Hepatic stellate cell (primary cell): ENCODE measurements at places on chromosomes 3 and 15.

DNA sequence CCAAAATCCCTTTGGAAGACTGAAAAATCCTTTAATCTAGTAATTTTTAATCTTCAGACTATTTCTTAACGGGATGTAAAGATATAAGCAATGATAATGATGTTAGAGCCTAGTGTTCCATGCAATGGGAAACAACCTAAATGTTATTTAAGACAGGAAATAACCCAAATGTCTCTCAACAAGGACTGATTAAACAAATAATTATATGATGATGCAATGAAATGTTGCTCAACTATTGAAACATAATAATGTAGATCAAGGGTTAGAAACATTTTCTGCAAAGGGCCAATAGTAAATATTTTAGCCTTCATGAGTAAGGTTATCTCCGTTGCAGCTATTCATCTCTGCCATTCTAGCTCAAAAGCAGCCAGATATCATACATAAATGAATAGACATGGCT lies 275.4 kb downstream of the NEK10 start:
- DNase-seq = no peak

DNA sequence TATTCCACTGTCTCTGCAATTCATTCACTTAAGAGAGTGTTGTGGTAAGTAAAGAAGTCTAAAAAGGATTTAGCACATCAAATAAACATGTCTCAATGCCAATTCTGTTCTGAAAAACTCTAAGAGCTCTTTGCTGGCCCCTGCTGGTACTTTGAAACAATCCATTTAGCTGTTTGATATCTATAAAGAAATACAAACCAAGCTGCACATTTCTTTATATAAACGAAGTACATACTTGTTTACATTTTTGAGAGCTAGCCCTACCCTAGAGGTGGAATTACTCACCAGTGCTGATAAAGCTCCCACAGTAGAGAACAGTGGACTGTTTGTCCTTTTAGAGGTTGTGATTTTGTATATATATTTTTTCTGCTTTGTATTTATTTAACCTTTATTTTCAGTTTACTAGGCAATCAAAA lies 75.5 kb downstream of the NEDD4 start:
- DNase-seq = peak; percentile 56

- DNase-seq = no peak
Measured at GRCh38 chr15:26113296-26113695, 250.2 kb upstream of the ATP10A start.

GRCh38 chr15:45225506-45226273 lies 26.3 kb upstream of the SLC28A2 start:
- no peak for DNase-seq

DNA sequence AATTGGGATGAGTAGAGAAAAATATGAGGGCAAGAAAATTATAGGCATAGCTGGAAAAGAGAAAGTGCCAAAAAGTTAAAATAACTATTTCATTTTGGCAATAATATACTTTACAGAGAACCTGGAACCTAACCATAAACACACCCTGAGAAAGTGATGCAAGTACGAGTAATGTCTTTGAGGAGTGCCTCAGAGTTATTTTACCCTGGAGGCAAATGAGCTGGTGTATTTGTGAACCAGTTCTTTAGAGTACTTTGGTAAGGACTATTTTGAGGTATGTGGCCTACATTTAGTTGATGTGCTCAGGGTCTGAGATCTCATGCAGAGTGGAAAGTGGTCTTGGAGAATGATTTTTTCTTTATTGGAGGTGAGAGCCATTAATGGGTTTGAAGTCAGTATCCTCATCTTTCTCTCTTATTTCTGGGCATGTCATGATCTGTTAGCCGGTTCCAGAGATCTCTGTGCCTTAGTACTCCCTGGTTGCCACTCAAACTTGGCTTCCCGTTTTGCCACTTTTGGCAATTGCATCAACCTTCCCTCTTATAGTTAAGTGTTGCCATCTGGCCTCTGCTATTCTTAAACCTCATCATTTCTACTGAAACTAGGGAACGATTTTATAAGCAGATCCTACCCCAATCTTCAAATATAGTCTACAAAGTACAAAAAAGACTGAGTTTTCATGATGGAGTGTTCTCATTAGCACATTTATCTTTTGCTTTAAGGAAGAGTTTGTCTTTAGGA lies 145.7 kb downstream of the EPHA6 start:
- no peak for DNase-seq

- DNase-seq = no peak
Measured at GRCh38 chr15:31733424-31733823, 296.9 kb upstream of the CHRNA7 start.

DNA sequence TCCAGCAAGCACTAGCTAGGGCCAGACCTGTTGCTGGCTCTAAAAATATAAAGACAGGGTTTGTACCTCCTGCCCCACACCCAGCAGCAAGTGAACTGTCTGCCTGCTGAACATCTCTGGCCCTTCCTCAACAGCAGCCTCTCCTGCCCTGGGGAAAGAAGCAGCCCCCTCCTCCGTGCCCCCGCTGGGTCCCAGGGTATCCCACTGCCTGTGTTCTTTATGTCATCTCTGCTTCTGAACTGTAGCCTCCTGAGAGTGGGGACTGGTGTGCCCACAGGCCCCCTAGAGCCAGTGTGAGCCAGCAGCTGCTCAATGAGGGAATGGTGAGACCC lies 54.5 kb downstream of the ACAD9 start:
- DNase-seq = no peak

- peak; percentile 9 for DNase-seq
Measured at GRCh38 chr3:21392526-21392925, 358.5 kb downstream of the ZNF385D start.

DNA sequence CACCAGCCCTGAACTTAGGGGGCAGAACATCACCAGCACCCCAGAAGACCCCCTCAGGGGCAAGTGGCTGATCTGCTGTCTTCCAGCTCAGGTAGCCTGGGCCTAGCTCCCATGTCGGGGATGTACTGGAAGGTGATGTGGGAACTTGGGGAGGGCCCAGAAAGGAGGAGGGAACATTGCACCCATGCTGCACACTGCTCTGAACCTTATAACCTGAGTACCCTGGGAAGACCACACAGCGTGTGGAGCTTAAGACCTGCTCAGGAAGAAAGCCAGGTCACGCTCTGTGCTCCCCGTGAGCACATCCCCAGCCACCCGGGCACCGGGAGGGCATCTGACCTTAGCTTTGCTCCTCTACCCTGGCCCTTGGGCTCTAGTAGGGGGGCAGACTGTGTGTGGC lies 159.4 kb downstream of the ATP10A start:
- DNase-seq = no peak

- DNase-seq = no peak
Measured at GRCh38 chr3:123533554-123534159, 51.2 kb downstream of the HACD2 start.

DNA sequence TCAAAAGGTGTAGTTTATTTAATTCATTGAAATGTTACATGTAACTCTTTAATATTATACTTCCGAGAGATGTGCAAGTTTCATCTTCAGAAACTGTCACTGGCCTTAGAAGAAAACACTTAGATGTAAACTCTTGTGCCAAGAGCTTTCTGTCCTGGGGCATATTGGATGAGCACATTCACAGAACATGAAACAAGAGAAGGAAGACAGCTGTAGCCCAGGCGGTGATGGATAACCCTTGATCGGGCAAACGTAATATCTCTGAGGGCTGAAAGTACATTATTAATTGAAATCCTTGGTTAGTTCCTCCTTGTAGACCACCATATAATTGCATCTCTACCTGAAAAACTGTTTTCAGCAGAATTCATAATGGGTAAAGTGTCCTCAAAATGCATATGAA lies 67.4 kb downstream of the MECOM start:
- no peak for DNase-seq

- DNase-seq = peak; percentile 91
Measured at GRCh38 chr3:194003114-194004057, 132.6 kb upstream of the HES1 start.

- DNase-seq = no peak
Measured at GRCh38 chr3:120567370-120568201, 28.6 kb upstream of the NDUFB4 start.

DNA sequence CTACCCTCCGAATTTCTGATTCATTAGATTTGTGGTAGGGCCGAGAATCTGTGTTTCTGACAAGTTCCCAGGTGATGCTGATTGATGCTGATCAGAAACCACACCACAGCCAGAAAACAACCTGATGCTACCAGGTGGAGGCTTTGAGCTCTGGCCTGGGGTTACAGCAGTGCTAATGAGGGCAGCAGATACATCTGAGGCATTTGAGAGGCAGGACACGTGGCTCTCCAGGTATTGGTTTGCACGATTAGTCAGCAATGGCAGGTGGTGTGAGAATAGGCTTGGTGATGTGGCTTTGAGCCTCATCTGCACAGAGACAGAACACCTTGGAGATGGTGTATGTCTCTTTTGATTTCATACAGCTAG lies 78.8 kb upstream of the THBS1 start:
- DNase-seq = no peak

DNA sequence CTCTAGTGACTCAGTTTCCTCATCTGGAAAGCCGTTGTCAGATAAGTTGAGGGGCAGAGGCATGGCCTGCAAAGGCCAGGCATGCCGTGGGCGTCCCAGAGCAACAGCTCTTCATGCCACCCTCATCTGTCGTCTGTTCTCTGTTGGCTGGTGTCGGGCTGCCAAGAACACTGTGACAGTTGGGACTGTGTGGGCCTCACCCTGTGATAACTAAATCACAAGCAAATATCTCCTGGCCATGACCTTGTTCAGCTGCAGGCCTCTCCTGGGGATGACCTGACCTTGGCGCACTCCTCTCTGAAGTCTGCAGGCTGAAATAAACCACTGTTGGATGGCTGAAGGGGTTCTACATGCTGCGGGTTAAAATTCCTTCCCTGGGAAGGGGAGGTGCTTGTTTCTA lies 145.9 kb downstream of the SHQ1 start:
- DNase-seq = no peak

- peak; percentile 87 for DNase-seq
Measured at GRCh38 chr3:49007771-49008528, 759 bp downstream of the WDR6 start.

DNA sequence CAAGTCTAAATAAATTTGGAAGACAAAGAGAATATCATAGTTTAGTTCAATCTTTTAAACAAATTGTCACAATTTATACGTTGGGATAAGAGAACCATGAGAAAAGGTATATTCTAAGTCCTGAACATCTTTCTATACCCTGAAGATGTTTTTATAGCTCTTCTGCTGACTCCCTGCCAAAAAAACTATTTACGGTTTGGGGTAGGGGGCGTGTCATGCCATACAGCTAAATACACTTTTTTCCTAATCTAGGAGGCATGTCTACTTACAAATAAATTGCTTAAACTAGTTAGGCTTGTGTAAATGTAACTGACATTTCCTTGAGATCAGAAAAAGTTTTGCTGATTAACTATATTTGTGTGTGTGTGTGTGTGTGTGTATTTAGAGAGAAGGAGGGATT lies 163.3 kb downstream of the PGPEP1L start:
- no peak for DNase-seq

DNA sequence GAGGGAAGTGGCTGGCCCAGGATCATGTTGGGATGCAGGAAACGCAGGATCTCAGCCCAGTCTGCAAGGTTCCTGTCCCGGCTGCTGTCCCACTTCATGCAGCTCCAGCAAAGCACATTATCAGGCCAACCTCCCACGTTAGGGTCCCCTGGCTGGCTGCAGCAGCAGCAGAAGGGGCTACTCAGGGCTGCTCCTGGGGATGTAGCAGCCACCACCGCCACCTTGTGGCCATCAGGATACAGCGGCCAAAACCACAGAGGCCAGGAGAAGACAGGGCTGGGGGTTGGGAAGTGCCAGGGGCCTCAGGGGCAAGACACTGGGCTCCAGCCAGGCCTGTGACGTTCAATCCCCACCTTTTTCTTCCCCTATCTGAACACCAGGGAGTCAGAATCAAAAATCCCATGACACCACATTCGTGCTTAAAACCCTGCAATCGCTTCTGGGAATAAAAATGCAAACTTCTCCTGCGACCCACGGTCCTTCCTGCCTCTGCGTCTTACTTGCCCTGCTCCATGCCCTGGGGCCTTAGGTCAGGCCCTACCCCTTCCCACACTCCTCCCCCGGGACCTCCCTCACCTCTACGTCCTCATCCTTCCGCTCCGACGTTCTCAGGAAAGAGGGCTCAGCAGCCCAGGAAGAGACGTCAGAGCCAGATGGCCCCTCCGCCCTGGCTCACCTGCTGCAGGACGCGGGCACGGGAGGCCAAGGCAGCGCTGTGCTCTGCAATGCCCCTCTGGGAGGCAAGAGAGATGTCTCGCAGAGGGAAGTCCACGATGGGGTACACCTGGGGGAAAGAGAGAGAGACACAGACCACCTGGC lies 21.5 kb downstream of the SSUH2 start:
- peak; percentile 89 for DNase-seq

DNA sequence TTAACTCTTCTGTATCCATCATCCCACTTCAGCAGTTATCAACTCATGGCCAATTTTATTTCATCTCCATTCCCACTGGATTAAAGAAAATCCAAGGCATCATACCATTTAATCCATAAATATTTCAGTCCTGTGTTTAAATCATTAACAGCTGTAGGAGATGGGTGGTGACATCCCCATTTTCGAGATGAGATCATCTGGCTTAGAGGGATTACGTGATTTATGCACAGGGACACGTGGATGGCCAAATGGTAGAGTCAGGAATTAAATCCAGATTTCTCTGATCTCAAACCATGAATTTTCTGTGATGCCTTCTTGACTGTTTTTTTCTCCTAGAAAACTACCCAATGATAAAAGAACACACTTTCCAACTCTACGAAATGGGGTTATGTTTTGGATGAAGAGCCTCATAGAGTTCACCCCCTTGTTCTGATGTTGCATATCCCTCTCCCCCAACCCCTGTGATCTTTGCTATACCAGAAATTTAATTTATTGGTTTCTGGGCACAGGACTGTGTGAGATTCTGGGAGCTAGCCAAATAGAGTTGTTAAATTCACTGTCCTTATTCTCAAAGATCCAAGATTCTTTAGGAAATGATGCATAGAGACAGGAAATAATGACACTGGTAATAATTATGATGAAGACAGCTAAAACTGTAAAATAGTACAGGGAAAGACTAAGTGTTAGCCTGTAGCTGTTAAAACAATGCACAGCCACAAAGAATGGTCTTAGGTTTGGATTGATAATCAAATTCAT lies 7.4 kb downstream of the ZNF589 start:
- no peak for DNase-seq

DNA sequence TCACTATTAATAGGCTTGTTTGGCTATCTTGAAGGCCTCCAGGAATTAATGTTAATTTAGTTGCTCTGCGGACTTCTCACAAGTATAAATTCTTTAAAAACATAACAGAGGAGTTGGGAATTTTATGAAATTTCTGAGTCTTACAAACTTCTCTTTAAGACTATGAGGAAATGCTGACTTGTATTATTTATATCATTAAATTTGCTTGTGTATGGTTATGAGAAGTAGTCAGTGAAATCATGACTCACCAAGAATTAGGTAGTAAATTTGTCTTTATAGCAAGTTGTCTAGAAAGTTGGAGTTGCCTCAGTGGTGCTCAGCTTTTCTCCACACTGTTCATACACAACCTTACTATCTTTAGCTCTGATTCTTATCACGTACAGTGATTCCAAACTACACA lies 26.5 kb downstream of the PHLDB2 start:
- DNase-seq = no peak

DNA sequence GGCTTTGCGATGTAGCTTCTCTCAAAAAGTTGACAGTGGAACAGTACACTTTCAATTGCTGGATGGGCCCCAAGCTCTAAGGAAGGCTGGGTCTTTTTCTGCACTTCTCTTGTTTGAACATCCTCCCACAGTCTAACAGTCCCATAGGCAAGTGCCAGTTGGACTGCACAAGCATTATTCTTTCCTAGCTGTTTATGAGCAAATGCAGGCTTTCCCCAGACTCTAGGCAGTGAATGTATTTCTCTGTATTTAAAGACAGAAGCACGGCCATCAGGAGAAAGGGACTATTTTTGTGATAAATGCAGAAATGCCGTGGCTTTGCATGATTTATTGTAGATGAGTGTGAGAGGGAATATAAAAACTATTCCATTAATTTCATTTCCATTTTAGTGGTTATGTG lies 539.3 kb upstream of the LMCD1 start:
- DNase-seq = no peak
